ENCODE measurements at places on chromosomes 16 and 17. TPM values are rescaled to one million over a fixed set of nuclear protein-coding genes. Genes with fewer than 3 reads are reported as not detected.

Gene NDRG4
- total RNA-seq: 58.9 TPM

Gene ARHGDIG
- total RNA-seq: 2.0 TPM

Gene CES2
- 50.1 TPM for total RNA-seq

Gene SPN
- total RNA-seq: 0.07 TPM

Gene TBX2
- total RNA-seq: 18.7 TPM

Gene MT1G
- not detected for total RNA-seq

Gene TMEM88
- total RNA-seq: 6.7 TPM

Gene KRTAP1-5
- total RNA-seq: not detected

Gene GDPD3
- 6.7 TPM for total RNA-seq

Gene KRTAP3-1
- total RNA-seq: not detected

Gene TIMP2
- 58.5 TPM for total RNA-seq

Gene TMEM106A
- 5.8 TPM for total RNA-seq

Gene ASGR1
- 11.2 TPM for total RNA-seq

Gene IKZF3
- total RNA-seq: not detected

Data from neural crest cell (in vitro differentiated cells).